A549 treated with ZK216348 at 1 μM for 4 hours (cell line): ENCODE measurements at places on chromosomes 3 and 15. TPM values are rescaled to one million over a fixed set of nuclear protein-coding genes. Genes with fewer than 3 reads are reported as not detected.

Gene RLBP1
- total RNA-seq: not detected in 5 replicates

Gene CLDN1
- 16.6 to 28.6 TPM (median 21.6 TPM) in 5 replicates for total RNA-seq

Gene BUB1B
- 26.5 to 37.3 TPM (median 28.9 TPM) in 5 replicates for total RNA-seq

Gene REC114
- not detected in 5 replicates for total RNA-seq

Gene HAPLN3
- total RNA-seq: 14.7 to 33.6 TPM (median 27.3 TPM) in 5 replicates

Gene VGLL3
- 4.4 to 15.5 TPM (median 8.1 TPM) in 5 replicates for total RNA-seq

Gene UBA7
- total RNA-seq: 0.47 to 1.1 TPM (median 0.54 TPM) in 5 replicates

Gene ETV5
- 26.1 to 28.6 TPM (median 28.6 TPM) in 5 replicates for total RNA-seq

Gene GRAMD1C
- total RNA-seq: 0.23 to 2.3 TPM (median 0.54 TPM) in 5 replicates

Gene VPS39
- 14.1 to 17.9 TPM (median 16.7 TPM) in 5 replicates for total RNA-seq

Gene RYR3
- total RNA-seq: 0.02 to 0.09 TPM (median 0.06 TPM) in 4 of 5 replicates, not detected in the other

Gene KIF7
- total RNA-seq: 3.1 to 5.6 TPM (median 4.8 TPM) in 5 replicates

Gene GOLGA8G
- total RNA-seq: not detected in 5 replicates

Gene NPAP1
- not detected in 5 replicates for total RNA-seq

Gene FGD5
- total RNA-seq: 0.07 TPM in 2 of 5 replicates, not detected in the others

Gene APOD
- total RNA-seq: 0.54 to 1.4 TPM (median 0.93 TPM) in 5 replicates

Gene H1-8
- not detected in 5 replicates for total RNA-seq

Gene GASK1A
- total RNA-seq: not detected in 5 replicates

Gene SCG5
- 2.3 to 4.4 TPM (median 2.7 TPM) in 5 replicates for total RNA-seq

Gene CADM2
- 0.38 to 0.46 TPM in 2 of 5 replicates, not detected in the others for total RNA-seq

Gene LSAMP
- 0.04 to 0.49 TPM (median 0.08 TPM) in 5 replicates for total RNA-seq

Gene HCLS1
- 0.11 to 0.19 TPM (median 0.18 TPM) in 3 of 5 replicates, not detected in the others for total RNA-seq

Gene FAM81A
- total RNA-seq: 10.6 to 14.8 TPM (median 12.0 TPM) in 5 replicates

Gene LDHAL6B
- total RNA-seq: not detected in 5 replicates

Gene TMCO5A
- not detected in 5 replicates for total RNA-seq

Gene EAF2
- 1.4 to 2.6 TPM (median 2.1 TPM) in 5 replicates for total RNA-seq

Gene CLN6
- total RNA-seq: 51.3 to 88.3 TPM (median 83.2 TPM) in 5 replicates
